ENCODE measurements at places on chromosomes 2 and 18.

GRCh38 chr18:7575465-7576028, 8.4 kb downstream of the PTPRM start:
- no peak for DNase-seq

DNA sequence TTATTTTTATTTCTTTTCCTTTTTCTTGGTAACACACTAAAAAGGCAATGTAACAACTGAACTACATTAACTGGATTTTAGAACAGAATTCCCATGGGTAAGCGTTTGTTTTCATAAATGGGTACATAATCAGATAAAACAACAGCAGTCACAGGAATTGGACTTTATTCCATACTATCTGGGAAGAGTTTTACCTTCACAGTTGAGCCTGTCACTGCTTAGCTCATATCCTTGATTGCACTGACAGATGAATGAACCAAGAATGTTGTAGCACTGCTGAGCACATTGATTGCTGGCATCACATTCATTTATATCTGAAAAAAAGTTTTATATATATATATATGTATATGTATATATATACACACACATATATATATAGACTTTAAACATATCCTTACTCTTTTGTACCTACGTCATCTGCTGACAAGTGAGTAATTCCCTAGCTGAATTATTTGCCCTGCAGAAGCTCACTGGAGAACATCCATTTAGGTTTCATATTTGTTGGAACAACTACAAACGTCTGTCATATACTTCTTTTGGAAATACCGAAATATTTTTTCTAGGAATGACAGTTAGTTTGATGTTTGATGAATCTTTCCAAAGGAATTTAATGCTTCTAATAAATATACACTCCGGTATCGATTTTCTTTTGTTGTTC, 47.0 kb downstream of the EFEMP1 start:
- no peak for DNase-seq

DNA sequence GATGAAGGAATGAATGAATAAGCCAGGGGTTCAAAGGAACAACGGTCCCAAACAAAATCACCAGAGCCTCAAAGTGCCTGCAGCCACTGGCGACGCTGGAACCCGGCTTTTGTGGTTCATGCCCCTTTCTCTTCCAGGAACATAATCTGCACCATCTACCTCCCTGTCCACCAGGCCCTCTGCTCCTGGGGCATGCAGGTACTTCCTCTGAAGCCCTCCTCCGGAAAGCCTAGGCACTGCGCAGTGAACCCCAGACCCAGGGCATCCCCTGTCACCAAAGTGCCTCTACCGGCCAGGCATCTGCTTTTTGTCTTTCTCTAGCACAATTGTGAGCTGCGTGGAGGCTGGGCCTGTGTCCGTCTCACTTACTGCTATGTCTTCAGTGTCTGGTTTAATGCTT, 98.6 kb upstream of the TMEM200C start:
- no peak for DNase-seq

DNA sequence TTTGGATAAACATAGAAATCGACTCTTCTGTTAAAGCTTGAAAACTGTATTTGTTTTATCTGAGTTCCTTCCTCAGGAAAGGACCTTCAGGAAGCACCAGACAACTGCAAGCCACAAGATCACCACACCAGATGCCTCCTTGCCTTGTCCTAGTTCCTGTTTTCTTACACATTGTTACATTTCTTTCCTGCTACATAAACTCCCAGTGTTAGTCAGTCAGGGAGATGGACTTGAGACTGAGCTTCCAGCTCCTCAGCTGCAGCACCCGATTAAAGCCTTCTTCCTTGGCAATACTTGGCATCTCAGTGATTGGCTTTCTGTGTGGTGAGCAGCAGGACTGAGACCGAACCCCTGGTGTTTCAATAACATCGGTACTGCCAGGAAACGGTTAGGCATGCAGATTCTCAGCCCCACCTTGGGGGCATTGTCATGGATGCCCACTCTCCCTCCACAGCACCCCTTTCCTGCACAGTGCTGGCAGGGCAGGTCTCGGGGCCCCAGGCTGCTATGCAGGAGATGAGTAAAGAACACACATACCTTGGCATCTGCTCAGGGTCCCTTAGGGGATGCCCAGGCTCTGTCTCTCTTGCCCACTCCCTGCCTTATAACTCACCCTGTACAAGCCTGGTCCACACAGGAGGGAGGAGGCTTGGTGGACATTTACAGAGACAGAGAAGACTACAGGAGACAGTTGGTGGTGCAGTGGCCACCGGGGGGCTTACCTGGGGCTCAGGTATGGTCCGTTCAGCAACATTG, 32.6 kb downstream of the ANKMY1 start:
- DNase-seq: no peak

DNA sequence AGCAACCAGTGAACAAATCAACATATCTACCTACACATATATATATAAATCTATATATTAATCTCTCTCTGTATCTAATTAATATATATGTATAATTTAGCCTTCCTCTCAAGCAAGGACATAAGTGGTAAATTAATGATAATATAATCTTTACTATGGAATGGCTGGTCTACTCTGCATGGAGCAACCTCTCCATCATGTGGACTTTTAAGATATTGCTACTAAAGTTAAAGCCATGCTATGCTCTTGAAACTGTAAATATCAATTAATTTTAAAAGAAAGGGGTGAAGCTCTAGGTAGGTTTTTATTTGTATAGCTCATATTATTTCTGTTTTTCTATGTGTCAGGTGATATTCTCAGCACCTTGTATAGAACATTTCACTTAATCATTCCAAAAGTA, 147.0 kb downstream of the PPP1R1C start:
- DNase-seq: no peak

DNA sequence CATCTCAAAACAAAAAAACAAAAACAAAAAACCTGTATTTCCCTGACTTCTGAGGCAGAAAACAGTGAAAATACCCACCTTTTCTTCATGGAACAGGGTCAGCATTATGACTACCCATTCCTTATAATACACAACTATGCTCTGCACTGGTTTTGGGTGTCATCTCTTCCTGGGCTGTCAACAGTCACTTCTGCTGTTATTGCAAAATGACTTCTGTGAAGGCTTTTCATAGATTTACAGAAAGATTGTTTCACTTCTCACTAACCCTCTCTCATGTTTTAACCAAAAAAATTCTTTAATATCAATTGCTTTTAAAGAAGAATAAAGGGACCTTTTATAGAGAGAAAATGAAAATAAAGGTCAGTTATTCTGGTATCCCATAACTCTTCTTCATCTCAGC, 26.5 kb upstream of the PIK3C3 start:
- DNase-seq: no peak

DNA sequence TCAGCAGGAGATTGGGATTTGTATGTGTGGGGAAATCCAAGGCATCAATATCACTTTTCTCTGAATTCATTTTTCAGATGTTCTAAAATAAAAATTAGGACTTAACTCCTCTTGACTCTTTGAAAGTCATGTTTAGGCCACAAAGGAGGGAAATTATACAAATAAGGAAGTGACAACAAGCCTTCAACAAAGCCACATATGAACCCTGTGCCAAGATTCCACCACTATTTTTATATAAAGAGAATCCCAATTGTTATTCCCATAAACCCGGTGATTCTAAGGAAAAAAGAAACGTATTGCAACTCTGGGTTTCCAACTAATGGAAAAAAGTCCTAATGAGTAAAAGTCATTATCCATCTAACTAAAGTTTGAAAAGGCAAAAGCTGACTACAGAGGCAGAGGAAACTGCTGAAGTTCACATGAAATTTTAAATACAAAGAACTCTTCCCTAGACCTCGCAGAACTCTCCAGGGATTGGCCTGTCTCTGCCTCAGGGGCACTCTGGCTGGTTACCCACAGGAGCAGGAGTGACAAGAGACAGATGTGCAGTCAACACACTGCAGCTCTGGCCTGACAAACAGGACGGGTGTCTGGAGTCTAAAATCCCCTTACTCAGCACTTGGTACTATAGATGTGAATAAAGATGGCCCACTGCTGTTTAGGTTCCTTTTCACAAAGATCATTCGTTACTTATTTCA, 11.5 kb downstream of the NPC1 start:
- no peak for DNase-seq

GRCh38 chr2:218326315-218326714, 30.3 kb upstream of the CATIP start:
- no peak for DNase-seq

- DNase-seq: no peak
Measured at GRCh38 chr2:173397539-173397938, 42.9 kb downstream of the CDCA7 start.

DNA sequence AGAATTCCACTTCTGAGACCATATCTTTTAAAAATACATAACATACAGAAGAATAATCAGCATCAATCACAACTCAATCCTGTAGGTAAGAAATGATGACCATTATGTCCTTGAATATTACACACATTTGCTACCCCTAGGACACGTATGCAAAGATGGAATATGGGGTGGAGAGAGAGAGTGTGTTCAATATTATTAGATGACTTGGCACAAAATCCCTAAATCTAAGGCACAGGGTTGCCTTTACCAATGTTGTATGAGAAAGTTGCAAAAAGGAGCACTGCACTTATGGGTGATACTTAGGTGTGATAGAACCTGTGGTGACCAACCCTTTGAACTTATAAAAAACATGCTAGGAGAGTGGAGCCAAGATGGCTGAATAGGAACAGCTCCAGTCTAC, 326.2 kb upstream of the FSHR start:
- no peak for DNase-seq

Data from SW 1271 (cell line).